ENCODE measurements at places on chromosomes 1 and 21.

DNA sequence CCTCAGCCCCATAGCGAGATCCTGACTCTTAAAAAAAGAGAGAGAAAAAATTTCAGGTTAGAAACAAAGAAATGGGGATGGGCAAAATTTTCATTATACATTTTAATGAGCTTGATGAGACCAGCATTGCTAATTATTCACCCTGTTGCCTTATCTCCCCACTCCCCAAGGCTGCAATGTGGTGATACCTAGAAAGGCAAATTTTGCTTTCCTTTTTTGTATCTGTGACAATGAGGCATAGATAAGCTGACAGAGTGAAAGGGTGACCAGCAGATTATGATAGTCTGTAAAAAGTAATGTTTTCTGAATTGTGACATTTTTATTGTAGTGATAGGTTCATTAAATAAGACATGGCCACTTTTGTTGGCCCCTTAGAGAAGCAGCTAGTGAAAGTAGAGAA, 12.9 kb downstream of the SRRM1 start:
- DNase-seq, result no peak

GRCh38 chr1:41393716-41394368, 32.6 kb downstream of the FOXO6 start:
- no peak for DNase-seq

- peak; percentile 16 for DNase-seq
Measured at GRCh38 chr1:36440646-36441045, 9.6 kb downstream of the OSCP1 start.

DNA sequence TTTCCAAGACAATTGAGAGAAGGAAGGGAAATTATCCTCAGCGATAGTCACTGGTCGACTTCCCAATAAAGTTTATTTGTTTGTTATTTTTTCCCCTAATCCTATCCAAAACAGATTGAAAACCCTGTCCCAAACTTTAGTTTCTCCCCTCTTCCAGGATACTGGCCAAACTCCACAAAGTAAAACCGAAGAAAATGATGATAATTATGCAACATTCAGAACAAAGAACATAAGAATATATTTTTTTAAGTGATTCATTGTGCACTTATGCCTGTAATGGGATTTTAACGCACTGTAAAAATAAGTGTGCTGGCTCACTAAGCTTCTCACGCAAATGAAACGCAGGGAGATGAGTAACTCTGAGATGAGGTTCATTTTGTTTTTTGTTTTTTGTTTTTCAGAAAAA, 6.0 kb downstream of the GLIS1 start:
- DNase-seq, result no peak

DNA sequence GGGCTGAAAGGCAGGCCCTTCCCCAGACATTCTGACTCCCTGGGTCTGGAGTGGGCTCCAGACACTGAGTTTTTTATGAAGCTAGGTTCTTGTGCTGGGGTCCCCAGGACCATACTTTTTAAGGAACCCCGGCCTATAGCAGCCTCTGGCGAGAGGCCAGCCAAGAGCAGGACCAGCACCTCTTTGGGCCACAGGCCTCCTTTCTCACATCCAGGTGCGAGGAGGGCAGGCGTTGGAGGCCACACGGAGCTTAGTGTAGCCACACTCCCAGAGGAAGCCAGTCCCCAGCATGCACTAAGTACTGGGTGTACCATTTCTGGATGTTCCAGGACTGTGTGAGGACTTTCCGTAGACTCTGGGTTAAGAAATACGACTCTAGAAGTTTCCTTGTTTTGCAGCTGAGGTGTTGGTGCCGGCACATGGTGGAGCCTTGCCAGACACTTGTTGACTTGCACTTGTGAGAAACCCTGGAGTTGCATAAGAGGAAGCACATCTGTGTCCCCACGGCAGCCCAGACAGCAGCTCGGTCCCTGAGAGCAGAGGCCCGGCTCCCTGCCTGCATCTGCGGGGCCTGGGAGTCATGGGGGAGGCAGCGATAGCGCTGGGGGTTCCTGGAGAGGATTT, 122.2 kb upstream of the VAMP3 start:
- DNase-seq, result no peak

DNA sequence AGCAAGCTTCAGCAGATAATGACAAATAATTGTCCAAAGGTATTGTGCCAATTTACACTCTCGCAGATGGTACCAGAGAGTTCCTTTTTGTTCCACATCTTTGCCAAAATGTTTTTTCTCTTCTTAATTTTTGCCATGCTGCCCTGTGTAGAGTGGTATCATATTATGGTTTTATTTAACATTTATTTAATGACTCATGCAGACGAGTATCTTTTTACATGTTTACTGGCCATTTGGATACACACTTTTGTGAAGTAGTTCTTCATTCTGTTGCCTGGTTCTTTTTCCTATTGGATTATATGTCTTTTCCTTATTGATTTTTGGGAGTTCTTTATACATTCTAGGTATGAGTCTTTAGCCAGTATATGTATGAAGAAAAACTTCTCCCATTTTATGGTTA, 151.1 kb downstream of the PCNX2 start:
- no peak for DNase-seq

- no peak for DNase-seq
Measured at GRCh38 chr21:38714039-38714817, 91.5 kb upstream of the ETS2 start.

DNA sequence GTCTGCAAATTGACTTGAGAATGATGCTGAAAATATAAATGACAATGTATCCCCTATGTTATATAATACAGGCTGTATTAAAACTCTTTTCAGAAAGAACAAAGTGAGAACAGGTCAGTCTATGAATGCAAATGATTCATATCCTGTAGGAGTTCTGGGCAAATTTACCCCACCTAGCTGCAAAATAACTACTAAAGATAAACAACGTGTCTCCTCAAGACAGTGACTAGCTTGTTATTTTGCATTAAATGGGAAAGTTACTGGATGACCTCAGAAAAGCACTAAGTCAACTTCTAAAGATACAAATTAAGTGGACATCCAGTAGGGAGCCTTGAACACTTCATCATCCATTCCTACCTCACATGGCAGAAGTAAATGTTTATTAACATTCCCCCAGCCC, 11.1 kb downstream of the RNF19B start:
- no peak for DNase-seq

GRCh38 chr1:229227298-229227919, 43.5 kb upstream of the RAB4A start:
- DNase-seq, result peak; percentile 84

GRCh38 chr1:101346419-101346818, 109.6 kb downstream of the S1PR1 start:
- no peak for DNase-seq

- no peak for DNase-seq
Measured at GRCh38 chr1:206012086-206012859, 9.1 kb upstream of the RAB7B start.

DNA sequence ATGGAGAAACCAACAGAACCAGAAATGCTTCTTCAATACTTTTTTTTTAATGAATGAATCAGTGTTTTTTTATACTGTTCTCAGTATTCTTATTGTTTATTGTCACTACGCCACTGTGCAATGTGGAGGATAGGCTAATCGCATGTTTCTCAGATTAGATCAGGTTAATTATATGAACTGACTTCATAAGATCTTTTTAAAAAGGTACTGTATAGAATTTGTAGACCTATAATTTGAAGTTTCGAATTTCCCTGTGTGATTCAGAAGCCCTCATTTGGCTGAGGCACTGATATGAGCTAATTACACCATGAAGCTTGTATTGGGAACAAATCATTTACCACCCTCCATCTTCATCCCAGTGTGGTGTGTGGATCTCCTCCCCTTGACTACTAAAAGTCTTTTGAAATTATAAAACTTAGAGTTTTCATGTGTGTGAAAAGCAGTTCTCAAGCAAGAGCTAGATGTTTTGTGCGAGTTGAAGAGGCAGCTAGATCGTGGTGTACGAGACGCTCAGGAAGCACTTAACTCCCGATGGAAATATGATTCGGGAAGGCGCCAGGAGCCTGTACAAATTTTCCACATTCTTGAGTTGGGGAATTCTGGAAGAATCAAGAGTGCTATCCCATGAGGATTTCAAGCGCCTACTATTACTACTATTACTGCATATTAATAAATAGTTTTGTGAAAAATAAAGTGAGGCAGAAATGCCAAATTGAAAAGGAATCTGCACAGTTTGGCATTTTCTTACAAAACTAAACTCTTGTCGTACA, 52.1 kb upstream of the KCNE2 start:
- DNase-seq, result no peak

GRCh38 chr1:101996825-101997465, at the start of gene OLFM3:
OLFM3 (minus strand) TSS chr1:101996926.
- DNase-seq, result peak; percentile 59
